ENCODE measurements at places on chromosomes 12 and 14. TPM values are rescaled to one million over a fixed set of nuclear protein-coding genes. Genes with fewer than 3 reads are reported as not detected.

GPRC5A gene
- total RNA-seq: 5.4 TPM

STAB2 gene
- total RNA-seq: 0.08 TPM

CLEC4D gene
- total RNA-seq: not detected

TMEM119 gene
- 164 TPM for total RNA-seq

RFX4 gene
- not detected for total RNA-seq

MSI1 gene
- total RNA-seq: not detected

JPH4 gene
- not detected for total RNA-seq

LBHD2 gene
- total RNA-seq: not detected

AQP6 gene
- total RNA-seq: not detected

OVCH1 gene
- total RNA-seq: 0.27 TPM

BEGAIN gene
- 0.18 TPM for total RNA-seq

MANSC4 gene
- total RNA-seq: not detected

RHOJ gene
- total RNA-seq: 7.4 TPM

CCDC60 gene
- total RNA-seq: not detected

IL22 gene
- total RNA-seq: not detected

EGLN3 gene
- total RNA-seq: 0.18 TPM

SLC7A7 gene
- 2.5 TPM for total RNA-seq

ADCY4 gene
- total RNA-seq: 6.3 TPM

SDR9C7 gene
- not detected for total RNA-seq

KRT79 gene
- total RNA-seq: not detected

YARS2 gene
- total RNA-seq: 10.3 TPM

PLEKHG7 gene
- not detected for total RNA-seq

PRICKLE1 gene
- total RNA-seq: 15.6 TPM

Data from fibroblast of the aortic adventitia (primary cell).